Central memory CD8-positive, alpha-beta T cell (primary cell): ENCODE measurements at places on chromosomes 12 and 14.

GRCh38 chr12:56935157-56935556, 949 bp upstream of the SDR9C7 start:
- DNase-seq = no peak
- no peaks in the 10 kb centered on the region for H3K36me3 ChIP-seq
- no peak overlapping the region for H3K4me3 ChIP-seq
- H3K4me1 ChIP-seq = peaks cover 5% of the 10 kb centered on the region

GRCh38 chr14:21229821-21230220, 39.4 kb downstream of the HNRNPC start:
- H3K4me3 ChIP-seq = peak overlapping the region; percentile 76
- peak overlapping the region; percentile 95 for H3K27ac ChIP-seq
- DNase-seq = no peak
- H3K36me3 ChIP-seq = peaks cover 92% of the 10 kb centered on the region
- H3K27me3 ChIP-seq = no peaks in the 10 kb centered on the region

DNA sequence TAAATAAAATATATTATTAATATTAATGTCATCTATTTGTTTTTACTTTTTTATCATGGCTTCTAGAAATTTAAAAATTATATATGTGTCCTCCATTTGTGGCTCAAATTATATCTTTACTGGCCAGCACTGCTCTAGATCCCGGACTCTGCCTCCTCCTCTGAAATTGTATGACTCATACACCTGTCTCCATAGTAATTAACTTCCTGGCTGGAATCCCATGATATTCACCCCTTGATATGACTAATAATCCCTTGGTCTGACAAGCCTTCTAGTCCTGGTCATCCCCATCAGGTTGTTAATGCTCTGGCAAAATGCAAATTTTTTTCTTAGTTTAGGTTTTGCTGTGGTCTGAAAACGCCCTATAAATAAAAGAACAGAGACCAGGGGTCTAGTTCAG, 116.2 kb downstream of the BMP4 start:
- H3K27ac ChIP-seq = no peak overlapping the region
- H3K4me1 ChIP-seq = no peaks in the 10 kb centered on the region
- no peak for DNase-seq

DNA sequence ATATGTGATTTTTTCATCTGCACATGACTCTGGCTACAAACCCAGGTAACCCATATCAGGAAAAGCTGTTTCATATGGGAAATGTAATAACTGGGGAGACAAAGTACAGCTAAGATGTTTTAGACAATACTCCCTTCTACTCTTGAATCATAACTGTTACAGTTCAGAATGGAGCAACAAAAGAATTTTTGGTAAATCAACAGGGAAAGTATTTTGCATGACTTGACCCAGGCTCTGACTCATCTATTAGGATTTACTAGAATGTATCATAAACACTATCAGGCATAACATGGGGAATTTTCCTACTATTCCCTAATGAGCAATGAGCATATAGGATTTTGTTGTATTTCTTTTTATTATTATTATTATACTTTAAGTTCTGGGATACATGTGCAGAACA, 553.0 kb downstream of the SLC16A7 start:
- H3K4me3 ChIP-seq = no peak overlapping the region
- DNase-seq = no peak
- no peaks in the 10 kb centered on the region for H3K36me3 ChIP-seq
- H3K4me1 ChIP-seq = no peaks in the 10 kb centered on the region
- H3K27ac ChIP-seq = no peak overlapping the region
- H3K27me3 ChIP-seq = no peaks in the 10 kb centered on the region

DNA sequence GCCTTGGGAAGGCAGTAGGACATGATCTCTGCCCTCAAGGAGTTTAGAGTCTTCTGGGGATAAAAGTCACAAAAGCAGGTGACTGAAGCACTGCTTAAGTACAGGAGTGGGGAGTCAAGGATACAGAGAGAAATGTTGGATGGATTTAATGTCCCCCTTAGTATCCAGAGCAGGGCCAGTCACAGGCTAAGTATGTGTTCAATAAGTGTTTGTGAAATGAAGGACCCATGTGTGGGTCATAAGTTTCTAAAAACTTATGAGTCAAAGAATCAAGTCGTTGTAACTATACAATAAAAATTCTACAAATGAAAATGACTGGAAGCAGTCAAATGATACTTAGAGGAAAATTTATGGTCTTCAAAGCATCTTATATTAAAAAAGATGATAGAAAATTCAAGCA, 25.1 kb downstream of the KRT80 start:
- DNase-seq = no peak
- H3K27ac ChIP-seq = no peak overlapping the region
- H3K36me3 ChIP-seq = no peaks in the 10 kb centered on the region
- H3K4me1 ChIP-seq = peaks cover 8% of the 10 kb centered on the region

DNA sequence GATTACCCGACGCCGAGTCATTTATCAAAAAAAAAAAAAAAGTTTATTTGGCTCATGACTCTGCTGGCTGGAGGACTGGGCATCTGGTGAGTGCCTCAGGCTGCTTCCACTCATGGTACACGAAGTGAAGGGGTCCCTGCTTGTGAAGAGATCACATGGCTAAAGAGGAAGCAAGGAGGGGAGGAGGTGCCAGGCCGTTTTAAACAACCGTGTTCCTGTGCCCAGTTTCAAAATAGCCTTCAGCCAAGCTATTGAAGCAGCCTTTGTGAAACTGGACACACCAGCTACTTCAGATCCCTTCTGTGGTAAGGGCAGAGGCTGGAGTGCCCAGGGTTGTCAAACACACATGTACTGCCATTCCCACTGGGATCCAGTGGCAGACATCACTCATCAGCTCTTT, 7.6 kb downstream of the POP5 start:
- H3K27me3 ChIP-seq = no peaks in the 10 kb centered on the region
- no peak overlapping the region for H3K4me3 ChIP-seq
- H3K27ac ChIP-seq = no peak overlapping the region
- H3K4me1 ChIP-seq = no peaks in the 10 kb centered on the region
- DNase-seq = no peak

GRCh38 chr12:85424581-85425348, 144.7 kb downstream of the ALX1 start:
- no peak for DNase-seq
- no peaks in the 10 kb centered on the region for H3K36me3 ChIP-seq
- H3K27ac ChIP-seq = no peak overlapping the region
- no peaks in the 10 kb centered on the region for H3K4me1 ChIP-seq

DNA sequence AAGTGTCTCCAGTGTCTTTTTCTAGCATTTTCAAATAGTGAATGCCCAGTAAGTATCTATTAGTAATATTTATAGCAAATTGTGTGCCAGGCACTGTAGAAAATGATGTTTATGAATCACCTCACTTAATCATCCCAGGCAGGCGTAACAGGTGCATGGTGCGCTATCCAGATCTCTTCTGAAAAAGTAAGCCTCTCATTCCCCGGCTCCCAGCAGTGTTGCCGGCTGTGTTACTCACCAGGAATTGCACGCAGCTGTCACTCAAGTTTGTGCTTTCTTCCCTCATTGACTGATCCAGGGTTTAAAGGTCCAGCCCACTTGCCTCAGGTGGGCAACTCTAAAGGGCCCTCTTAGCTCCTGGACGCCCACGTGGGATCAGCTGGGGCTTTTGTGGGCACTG, 173.8 kb upstream of the RASSF8 start:
- no peaks in the 10 kb centered on the region for H3K27me3 ChIP-seq
- no peak overlapping the region for H3K27ac ChIP-seq
- no peak overlapping the region for H3K4me3 ChIP-seq
